ENCODE measurements at places on chromosomes 12 and 14.

GRCh38 chr14:76837524-76837923 lies 11.3 kb downstream of the LRRC74A start:
- DNase-seq, result no peak

DNA sequence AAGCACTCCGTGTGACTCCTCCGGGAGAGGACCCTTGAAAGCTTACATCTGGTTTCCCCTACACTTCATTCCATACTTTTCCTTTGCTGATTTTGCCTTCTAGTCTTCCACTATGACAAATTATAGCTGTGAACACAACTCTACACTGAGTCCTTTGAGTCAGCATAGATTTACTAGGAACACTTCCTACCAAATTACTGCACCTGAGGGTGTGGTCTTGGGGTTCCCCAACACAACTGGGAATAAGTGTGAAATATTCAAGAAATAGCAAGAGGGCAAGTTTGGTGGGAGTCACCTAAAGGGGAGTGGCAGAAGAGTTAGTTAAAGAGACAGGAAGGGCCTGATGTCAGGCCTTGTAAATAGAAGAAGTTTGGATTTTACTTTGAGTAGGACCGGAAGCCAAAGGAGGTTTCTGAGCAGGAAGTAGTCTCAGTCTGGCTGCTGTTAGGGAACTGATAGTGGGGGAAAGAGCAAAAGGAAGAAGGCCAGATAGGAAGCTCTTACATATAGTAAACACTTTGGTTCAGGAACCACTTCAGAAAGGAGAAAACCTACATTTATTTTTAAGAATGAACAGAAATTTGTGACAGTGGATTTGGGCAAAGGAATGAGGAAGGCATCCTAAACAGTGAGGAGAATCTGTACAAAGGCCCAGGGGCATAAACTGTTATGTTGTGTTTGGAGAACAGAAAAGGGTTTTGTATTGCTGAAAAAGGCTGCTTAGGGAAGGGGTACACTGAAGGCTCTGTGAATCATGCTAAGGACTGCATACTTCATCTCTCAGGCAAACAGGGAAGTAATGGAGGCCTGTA lies 14.2 kb downstream of the SEL1L start:
- peak; percentile 20 for DNase-seq

DNA sequence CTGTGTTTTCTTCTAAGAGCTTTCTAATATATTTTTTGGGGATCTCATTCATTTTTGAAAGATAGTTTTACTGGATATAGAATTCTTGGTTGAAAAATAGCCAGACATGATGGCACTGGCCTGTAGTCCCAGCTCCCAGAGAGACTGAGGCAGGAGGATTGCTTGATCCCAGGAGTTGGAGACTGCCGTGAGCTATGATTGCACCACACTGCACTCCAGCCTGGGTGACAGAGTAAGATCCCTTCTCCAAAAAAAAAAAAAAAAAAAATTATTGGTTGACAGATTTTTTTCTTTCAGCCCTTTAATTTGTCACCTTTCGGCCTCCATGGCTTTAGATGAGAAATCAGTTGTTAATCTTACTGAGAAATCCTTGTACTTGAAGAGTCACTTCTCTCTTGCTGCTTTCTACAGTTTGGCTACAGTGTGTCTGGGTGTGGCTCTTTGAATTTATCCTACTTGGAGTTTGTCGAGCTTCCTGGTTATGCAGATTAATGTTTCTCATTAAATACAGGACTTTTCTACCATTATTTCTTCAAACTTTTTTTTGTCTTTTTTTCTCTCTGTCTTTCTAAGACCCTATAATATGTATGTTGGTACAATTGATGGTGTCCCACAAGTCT lies 60.2 kb upstream of the AMN start:
- DNase-seq, result no peak

DNA sequence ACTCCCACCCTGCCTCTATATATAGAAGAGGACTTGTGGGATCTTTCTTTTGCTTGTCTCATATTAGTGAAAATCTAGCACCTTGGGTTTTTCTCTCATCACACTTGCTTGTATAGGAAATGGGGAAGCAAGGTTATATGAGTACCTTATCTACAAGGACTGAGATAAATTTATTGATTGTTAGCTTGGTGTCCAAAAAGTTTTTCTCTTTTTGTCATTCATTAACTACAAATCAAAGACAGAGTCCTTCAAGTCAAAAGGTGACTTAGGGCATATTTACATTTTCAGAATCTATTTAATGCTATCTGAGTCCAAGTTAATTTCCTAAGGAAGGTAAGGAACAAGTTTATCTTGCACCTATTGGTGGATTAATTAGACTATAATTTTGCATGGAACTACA lies 92.7 kb downstream of the SNAPC1 start:
- DNase-seq, result no peak

DNA sequence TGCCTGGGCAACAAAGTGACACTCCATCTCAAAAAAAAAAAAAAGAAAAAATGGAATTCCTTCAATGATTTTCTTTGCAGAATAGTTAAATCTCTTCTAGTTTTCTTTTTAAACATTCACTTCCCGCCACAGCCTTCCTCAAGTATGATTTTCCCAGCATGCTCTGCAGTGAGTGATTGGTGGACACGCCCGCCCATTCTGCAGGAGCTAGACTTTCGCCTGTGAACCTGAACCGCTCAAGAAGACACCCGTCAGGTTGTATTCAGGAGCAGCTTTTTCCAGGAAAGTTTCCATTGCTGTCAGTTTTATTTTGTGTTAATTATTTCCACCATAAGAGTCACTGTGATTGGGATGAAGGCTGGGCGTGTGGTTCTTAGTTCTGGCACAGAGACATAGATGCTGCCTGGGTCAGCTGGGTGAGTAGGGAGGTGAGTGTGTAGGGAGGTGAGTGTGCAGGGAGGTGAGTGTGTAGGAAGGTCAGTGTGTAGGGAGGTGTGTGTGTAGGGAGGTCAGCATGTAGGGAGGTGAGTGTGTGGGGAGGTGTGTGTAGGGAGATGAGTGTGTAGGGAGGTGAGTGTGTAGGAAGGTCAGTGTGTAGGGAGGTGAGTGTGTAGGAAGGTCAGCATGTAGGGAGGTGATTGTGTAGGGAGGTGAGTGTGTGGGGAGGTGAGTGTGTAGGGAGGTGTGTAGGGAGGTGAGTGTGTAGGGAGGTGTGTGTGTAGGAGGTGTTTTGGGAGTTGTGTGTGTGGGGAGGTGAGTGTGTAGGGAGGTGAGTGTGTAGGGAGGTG lies 76.2 kb downstream of the KIF26A start:
- no peak for DNase-seq

- no peak for DNase-seq
Measured at GRCh38 chr14:77800814-77801213, 905 bp downstream of the ADCK1 start.

- DNase-seq, result peak; percentile 39
Measured at GRCh38 chr12:42056130-42056529, 88.5 kb downstream of the GXYLT1 start.

- peak; percentile 21 for DNase-seq
Measured at GRCh38 chr12:47361389-47362021, 281.7 kb upstream of the AMIGO2 start.

DNA sequence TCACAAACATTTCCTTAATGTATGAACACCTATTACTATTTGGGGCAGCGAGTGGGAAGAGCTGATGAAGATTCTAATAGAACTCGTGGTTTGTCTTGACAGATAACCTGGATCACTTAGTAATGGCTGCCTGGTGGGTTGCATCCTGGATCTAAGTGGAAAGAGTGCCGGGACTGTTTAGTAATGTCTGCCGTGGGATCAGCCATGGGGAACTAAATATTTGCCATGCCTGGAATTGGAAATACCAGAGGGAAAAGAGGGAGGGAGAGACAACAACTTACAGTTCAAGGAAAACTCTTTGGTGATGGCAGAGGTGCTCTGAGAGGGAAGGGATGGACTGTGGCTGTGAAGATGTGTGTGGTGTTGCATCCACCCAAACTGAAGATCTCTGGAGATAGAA lies 21.3 kb upstream of the CCDC63 start:
- DNase-seq, result no peak

- DNase-seq, result no peak
Measured at GRCh38 chr12:94618995-94619695, 31.2 kb downstream of the TMCC3 start.

- no peak for DNase-seq
Measured at GRCh38 chr12:8566525-8566924, 25.8 kb upstream of the CLEC4E start.

- DNase-seq, result no peak
Measured at GRCh38 chr12:107399046-107399445, 286.6 kb upstream of the PWP1 start.

DNA sequence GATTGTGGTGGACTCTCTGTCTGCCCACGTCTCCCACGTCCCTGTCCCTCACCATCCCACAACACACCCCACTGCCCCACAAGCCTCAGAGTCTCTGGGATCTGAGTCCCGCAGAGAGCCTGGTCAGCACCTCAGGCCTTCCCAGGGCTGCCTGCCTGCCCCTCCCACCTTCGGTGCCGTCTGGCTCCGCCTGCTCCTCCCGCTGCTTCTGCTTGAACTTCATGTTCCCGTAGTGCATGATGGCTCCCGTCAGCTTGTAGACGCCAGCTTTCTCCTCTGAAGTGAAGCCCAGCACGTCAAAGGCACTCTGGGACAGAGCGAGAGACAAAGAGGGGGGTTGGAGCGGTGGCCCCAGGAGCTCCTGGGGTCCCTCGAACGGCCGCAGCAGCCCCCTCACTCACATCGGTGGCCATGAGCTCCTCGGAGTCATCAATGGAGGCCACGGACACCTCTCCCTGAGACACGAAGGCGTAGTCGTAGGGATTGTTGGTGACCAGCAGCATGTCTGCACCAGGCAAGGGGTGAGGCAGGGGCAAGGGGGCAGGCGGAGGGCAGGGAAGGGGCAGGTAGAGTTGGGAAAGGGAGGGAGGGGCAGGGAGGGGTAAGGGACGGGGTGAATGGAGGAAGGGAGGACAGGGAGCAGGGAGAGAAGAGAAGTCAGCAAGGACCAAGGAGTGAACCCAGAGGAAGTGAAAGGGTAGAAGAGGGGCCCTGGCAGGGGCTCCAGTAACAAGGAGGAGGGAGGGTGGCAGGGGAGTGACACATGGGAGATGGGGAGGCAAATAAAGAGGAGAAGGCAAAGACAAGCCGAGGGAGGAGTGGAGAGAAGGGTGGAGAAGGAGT lies 5.6 kb downstream of the MYH6 start:
- no peak for DNase-seq

DNA sequence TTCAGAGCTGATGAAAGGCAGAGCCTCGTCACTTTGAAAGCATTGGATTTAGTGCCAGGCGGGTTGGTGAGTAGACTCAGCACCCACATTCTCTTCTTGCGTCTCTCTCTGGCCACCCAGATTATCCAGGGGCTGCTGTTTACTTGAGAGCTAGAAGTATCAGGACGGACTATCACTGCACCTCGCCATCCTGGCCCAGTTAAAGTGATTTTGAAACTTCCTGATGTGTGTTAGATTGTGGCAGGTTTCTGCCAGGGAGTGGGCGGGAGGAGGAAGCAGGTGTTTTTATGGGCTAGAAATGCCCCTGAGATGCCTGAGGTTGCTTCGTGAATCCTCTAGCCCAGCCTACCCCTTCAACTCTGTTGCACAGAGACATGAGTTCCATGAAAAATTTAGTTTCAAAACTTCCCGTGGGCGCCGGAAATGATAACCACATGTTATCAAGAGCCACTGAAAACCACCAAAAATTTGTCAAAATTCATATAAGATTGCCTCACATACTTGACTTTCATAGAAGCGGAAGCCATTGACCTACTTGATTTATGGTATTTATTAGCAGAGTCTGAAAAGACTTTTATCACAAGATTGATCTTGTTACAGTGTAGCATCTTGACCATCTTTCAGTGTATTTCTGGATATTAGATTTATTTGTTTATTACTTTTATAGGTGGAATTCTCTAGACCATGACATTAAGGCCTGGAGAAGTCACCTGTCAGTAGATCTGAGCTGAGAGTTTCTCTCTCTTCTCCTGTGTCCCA lies 466.0 kb downstream of the RAD51B start:
- DNase-seq, result no peak

DNA sequence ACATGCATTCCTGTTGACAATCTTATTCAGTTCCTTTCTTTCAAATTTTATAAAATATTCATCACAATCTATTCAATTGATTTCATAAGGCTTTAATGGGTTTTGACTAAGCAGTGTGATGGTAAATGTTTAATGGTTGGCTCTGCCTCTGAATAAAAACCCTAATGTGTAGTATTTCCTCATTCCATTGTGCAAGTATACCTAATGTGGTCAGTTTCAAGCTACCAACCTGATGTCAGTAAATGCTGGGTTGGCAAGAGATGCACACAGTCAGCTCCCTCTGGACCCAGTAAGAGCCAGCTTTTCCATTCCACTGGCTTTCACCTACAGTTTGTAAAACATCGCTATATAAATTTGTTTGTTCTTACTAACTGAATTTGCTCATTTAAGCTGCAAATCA lies 53.9 kb downstream of the METTL25 start:
- no peak for DNase-seq

GRCh38 chr12:68622250-68622649 lies 11.6 kb downstream of the RAP1B start:
- DNase-seq, result no peak

- no peak for DNase-seq
Measured at GRCh38 chr12:107983756-107984472, 145.2 kb upstream of the WSCD2 start.

- DNase-seq, result no peak
Measured at GRCh38 chr12:98514982-98515286, 456 bp upstream of the TMPO start.
